CD8-positive, alpha-beta memory T cell (primary cell): ENCODE measurements at places on chromosomes 3 and 15.

DNA sequence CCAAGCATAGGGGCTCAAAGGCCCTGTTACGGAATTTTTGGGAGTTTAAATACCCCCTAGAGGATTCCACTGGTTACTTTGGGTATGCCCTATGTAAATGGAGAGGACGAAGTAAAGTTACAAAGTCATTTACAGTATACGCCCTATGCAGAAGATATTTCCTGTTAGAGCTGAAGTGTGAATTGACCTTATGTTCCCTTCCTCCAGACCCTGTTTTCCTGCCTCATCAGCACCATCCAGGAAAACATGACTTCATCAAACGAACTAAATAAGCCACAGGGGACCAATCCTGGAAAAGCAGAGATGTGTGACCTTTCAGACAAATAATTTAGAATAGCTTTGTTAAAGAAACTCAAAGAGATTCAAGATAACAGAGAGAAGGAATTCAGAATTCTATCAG is 177.4 kb downstream of the SQOR start:
- DNase-seq, result no peak

DNA sequence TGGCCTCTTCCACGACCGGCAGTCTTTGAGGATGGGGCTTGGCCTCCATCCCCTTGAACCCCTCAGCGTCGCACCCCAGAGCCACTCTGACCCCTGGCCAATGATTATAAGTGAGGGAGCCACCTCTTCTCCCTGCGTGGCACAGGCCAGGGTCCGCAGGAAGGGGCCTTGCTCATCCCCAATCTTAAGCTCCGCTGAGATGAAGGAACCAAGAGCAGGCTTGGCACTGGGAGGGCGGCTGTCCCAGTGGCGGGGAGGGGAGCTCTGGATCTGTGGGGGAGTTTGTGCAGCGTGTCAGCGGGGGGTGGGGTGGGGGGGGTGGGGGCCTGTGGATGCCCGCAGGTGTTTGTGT is 13.8 kb upstream of the ADPGK start:
- DNase-seq, result no peak

- no peak for DNase-seq
These were observed 855.9 kb downstream of the MCTP2 start for GRCh38 chr15:95087253-95087609.

- DNase-seq, result no peak
These were observed 78.3 kb upstream of the LMCD1 start for GRCh38 chr3:8423307-8423706.

DNA sequence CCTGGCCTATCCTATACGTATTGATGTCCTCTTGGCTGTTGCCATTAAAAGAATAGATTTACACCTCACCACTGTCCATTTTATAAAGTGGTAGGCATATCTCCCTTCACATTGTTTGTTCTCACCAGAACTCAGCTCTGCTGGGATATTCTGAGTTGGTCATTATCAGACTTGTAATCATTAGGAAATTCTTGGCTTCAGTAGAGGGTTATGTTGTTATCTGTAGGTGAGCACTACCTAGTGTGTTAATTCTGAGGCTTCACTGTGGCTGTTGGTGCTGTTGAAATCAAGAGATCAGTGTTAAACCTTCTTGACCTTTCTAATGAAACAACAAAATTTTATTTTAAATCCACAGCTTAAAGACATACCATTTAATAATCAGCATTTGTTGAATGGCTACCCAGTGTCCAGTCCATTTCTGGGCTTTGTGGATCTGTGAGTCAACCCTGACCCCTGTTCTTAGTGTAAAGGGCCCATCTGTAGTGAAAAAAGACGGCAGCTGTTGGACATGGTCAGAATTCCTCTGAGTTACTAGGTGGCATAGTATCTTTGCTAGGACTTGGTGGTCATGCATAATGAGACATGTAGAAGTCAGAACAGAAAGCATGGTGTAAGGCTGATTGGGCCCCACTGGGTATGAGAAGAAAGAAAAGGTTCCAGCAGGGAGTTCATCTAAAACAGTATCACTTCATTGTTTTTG is 32.9 kb upstream of the P4HTM start:
- no peak for DNase-seq

- DNase-seq, result no peak
These were observed 11.2 kb downstream of the DENND6A start for GRCh38 chr3:57681691-57682090.

DNA sequence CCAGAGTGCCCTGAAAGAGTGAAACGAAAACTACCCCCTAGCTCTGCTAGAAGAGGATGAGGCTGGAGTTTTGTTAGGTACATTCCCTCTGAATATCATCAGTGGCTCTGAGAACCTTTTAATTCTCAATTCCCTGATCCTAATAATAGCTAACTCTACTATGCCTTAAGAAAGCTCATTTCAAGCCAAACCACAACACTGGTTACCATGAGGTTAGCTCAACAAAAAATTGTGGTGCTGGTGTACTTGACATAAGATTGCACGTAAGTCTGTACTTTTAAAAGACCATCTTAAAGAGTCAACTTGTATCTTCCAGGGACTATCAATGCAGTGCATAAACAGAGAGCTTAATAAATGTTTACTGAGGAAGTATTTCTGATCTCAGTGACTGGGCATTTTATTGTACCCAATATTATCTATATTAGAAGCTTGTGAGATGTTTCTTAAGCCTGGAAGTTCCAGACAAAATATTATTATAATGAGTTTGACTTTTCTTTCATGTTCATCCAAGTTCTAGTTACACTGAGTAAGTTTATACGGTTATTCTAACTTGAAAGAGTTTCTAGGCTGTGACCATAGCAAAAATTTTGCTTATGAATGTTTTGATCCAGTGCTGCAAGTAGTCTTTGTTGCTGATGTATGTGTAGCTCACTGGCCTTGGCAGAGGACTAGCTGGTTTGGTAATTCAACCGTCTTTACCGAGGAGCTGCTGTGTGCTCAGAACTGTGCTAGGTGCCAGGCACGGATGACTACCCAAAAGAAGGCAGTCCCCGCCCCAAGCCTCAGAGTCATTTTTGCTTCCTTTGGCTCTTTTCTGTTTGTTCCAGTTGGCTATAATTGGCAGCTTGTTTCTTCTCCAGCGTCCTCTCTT is 334.4 kb upstream of the TRIM42 start:
- no peak for DNase-seq

GRCh38 chr3:78569804-78570203 is 1198.0 kb downstream of the ROBO1 start:
- DNase-seq, result no peak
